ENCODE measurements at places on chromosomes 1 and 21.

- peaks cover 53% of the 10 kb centered on the region for H3K36me3 ChIP-seq
- no peak overlapping the region for H3K27ac ChIP-seq
- no peaks in the 10 kb centered on the region for H3K27me3 ChIP-seq
- DNase-seq: no peak
Observed at GRCh38 chr21:45470773-45471524, 66.0 kb downstream of the COL18A1 start.

GRCh38 chr1:41745022-41745421, 173.7 kb downstream of the HIVEP3 start:
- H3K27ac ChIP-seq: no peak overlapping the region
- DNase-seq: no peak
- H3K27me3 ChIP-seq: no peaks in the 10 kb centered on the region
- no peak overlapping the region for H3K4me3 ChIP-seq

GRCh38 chr1:48671578-48671977, 105.1 kb downstream of the BEND5 start:
- no peaks in the 10 kb centered on the region for H3K27me3 ChIP-seq
- H3K36me3 ChIP-seq: no peaks in the 10 kb centered on the region
- no peak for DNase-seq
- H3K4me1 ChIP-seq: no peaks in the 10 kb centered on the region

DNA sequence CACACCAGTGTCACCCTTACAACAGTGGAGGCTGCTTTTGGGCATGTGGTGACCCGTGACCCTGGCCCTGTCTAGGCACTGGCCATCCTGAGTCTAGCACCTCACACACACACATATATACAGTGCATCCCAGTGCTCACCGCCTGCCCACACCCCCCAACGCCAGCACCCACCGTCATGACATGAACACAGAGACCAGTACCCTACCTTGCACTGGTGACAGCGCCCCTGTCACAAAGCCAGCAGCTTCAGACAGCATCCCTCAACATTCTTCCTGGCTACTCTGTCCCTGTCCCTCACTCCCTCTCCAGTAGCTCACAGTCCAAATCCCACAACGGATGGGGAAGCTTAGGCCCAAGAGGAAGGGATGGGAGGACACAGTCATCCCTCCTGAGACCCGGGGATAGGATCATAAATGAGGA, 27.1 kb downstream of the AHDC1 start:
- no peak for DNase-seq
- no peaks in the 10 kb centered on the region for H3K27me3 ChIP-seq
- H3K4me1 ChIP-seq: peaks cover 48% of the 10 kb centered on the region
- H3K36me3 ChIP-seq: peaks cover 4% of the 10 kb centered on the region

- no peaks in the 10 kb centered on the region for H3K27me3 ChIP-seq
- no peaks in the 10 kb centered on the region for H3K36me3 ChIP-seq
- no peaks in the 10 kb centered on the region for H3K4me1 ChIP-seq
- DNase-seq: no peak
- no peak overlapping the region for H3K27ac ChIP-seq
Observed at GRCh38 chr1:67882196-67882958, 49.1 kb upstream of the GNG12 start.

Data from trophoblast cell (in vitro differentiated cells and primary cell).